ENCODE measurements at places on chromosomes 5 and 9.

DNA sequence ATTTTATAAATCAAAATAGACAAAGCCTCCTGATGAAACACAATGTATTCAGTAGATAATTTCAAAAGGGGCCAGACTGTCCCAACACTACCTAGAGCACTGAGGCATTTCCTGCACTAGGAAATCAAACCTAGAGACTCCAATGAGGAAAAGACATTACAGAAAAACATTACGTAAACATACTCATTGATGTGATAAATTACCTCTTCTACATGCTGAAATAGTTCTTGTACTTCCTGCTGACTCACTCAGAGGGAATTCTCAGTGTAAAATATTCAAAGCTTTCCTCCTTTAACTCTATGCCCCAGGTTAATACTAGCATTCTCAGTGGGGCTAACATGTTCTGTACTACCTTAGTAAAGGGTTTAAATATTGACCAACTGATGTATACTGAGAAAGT is 178.0 kb downstream of the ESM1 start:
- no peak for DNase-seq

DNA sequence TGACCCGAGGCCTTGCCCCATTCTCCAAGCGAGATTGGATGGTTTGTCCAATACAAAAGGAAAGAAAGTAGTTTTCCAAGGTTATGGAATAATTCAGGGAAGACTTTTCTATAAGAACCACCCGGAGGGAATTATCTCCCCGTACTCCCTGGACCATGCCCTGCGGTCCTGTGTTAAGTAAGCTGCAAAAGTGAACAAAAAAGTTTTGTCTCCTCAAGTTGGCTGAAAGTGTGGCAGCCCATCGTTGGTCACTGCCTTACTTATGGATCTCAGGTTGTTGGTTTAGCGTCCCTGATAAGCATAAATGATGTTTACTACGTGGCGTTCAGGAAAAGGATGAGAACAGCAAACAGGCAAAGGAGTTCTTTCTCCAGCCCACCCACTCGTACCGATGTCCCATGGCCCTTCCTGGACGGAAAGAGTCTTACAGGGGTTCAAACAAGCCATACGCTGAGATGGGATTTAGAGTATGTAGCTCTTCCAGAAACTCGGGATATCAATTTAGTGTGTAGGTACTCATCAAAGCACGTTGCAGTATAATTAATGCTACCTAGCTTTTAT is 413 bp upstream of the AUH start:
- DNase-seq: no peak

DNA sequence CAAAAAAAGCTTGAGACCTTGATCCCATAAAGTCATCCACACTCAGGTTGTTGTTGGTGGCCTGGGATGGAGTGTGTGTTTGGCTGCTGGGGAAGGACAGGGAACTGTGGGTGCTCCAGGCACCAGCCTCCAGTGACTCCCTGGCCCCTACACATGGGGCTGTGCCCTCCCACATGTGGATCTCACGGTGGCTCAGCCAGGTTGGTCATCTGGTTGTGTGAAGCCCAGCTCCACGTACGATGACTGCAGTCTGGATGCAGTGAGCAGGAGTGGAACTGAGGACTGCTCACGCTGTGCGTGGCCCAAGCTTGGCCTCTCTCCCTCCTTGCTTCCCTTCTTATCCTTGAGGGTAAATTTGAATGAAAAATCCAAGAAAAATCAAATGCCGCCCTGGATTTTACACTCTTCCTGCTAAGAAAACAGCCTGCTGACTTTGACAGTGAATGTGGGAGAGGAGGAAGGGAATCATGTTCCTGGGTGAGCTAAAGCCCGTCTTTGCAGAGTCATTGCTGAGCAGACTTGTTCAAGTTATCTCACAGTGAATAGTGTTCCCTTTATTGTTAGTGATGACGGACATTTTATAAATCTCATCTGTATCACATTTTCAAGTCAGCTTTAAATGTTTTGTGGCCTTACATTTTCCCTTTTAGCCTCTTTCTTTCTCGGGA is 65.1 kb upstream of the CACNA1B start:
- no peak for DNase-seq

DNA sequence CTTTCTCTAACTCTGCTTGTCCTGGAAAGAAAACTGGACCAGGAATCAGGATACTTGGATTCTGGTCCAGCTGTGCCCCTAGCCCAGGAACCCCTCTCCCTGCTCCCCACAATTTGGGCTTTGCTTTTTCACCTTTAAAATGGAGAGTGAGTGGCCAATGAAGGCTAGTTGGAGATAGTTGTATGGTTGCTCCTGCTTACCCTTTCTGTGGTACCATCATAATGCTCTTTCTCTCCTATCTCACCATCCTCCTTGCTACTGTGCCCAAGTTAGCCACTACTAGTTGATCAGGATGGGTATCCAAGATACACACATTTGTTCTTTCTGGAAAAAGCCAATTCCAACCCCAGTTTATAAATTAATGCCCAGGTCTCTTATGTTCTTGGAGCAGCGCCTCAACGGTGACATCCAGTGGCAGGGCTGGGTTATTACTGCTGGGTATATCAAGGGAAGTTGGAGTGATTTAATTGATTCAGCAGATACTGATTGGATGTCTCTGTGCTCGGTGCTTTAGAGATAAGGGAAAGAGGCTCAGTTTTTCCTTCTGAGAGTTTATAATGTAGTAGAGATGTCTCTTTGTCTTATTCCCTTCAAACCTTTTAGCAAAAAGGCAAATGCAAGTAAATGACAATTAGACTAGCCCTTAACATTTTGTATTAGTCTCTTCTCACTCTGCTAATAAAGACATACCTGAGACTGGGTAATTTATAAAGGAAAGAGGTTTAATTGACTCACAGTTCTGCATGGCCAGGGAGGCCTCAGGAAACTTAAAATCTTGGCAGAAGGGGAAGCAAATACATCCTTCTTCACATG is 38.5 kb downstream of the FAXDC2 start:
- DNase-seq: peak; percentile 24

DNA sequence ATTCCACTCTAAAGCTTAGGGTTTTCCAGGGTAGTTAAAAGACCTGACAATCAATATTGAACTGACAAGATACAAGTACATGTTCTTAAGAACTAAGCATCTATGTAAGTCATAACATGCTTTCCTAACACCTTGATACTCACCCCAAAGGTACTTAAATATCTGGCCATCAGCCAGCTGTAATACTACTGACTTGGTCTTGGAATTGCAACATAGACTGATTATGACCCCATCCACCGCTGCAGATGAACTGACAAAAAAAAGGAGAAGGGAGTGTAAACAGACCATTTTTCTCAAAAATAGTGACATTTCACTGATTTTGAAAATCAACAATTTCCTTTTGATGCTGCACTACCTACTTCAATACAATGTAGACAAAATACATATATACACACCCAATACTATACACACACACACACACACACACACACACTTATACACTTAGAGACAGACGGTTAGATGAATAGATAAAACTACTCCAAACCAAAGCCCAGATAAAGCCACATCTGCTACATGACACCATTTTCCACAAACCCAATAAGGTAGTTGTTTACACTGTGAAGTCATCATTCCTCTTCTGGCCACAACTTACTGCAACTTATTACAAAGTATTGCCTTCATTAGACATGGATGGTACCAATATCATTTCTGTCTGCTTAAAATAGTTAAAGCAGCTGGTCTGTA is 30.4 kb downstream of the ELP1 start:
- no peak for DNase-seq

- DNase-seq: no peak
Measured at GRCh38 chr5:24232929-24233498, 411.8 kb downstream of the CDH10 start.

DNA sequence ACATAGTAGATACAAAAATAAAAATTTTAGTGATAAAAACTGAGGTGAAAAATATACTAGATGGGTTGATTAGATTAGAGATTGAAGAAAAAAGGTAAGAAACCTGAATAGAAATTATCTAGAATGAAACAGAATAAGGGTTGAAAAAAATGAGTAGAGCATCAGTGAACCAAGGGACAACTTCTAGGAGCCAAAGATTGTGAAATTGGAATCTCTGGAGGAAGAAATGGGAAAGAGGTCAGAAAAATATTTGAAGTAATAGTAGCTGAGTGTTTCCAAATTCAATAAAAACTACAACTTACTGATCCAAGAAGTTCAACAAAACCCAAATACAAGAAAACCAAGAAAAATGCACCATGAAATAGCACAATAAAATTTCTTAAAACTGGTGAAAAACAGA is 116.6 kb upstream of the STARD4 start:
- DNase-seq: no peak

DNA sequence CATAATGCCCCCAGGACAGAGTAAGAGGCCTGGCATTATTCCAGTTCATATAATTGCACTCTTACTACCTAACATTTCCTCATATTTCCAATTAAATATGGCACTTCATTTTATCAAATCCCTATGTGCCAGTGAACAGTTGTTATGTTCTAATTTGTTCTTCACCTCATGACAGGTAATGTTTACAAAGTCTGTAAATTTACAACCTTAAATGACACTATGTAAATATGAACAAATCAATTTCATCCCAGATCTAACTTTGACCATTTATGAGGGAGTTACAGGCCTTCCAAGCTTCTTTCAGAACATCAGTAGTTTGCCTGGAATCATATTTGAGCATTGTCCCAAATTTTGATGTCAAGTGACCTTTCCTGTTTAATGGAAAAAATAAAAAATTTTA is 592.6 kb upstream of the CDH6 start:
- DNase-seq: no peak

DNA sequence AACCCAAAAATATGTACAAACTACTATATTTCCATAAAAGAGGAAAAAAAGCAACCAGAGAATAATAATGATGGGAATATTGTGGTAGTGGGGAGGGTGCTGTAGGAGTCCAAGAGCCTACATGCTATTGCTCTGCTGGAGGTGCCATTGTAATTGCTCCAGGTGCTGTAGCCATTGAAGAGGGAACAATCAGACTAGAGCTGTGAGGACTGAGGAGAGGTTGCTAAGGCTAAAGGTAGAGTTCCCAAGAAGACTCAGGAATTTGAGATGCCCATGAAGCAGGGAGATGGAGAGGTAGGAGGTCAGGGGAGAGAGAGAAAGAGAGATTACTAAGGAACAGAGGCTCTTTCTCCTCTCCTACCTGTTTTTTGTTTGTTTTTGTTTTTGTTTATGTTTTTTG is 394.0 kb downstream of the DMRTA1 start:
- no peak for DNase-seq

DNA sequence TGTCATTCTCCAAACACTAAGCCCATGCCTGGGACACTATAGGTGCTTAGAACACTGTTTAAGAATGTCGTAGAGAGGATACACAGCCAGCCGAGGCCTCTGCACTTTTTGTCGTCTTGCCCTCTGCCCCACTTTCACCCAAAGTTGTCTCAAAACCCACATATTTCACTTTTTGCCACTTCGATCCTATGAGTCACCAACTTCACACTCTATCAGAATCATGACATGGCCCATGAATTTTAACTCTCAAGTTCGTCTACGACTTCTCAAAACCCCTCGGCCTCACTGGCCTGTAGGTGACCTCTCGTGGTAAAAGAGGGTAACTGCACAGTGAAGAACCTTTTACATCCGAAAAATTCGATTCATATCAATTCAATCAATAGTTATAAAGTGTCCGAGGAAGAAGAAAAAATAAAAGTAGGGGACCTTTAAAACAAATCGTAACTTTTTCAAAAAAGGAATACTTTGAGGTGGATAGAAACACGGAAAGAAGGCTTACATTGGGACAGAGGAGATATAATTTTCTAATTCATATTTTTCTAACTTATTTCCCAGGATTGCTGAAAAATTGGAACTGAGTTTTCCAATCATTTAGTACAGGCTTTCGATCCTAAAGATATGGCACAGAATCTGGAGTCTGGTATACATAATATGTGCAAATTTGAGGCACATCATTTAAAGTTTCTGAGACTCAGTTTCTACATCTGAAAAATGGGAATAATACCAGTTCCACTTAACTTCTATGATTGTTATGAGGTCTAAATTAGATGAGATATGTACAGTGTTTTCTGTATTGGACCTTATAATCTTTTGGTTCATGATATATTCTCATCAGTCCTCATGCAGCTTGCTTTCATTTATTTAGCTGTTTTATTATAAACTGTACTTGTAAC is 122.6 kb downstream of the APBA1 start:
- DNase-seq: peak; percentile 17

Data from T-helper 2 cell treated with Interferon-gamma antibody and Interleukin-4, amounts not matched to agents 5 μg/mL and 100 μg/mL, for 36 hours (primary cell).